ENCODE measurements at places on chromosomes 1 and 21.
A peak's percentile ranks its signal among the peaks of the same experiment; 100 is the strongest.

DNA sequence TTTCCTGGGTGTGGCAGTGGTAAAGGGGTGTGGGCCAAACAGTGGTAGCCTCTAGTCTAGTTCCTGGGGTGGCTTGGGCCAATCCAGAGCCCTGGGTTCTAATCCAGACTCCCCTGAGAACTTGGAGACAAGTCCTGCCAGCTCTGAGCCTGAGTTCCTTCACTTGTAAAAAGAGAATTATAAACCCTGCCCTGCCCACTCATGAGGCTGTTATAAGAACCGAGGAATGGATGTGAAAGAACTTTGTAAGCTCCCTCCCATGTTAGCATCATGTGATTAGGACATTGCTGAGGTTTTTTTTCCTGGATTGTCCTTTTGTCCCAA, 131.0 kb downstream of the RRAGC start:
- no peak for DNase-seq
- H3K36me3 ChIP-seq = no peaks in the 10 kb centered on the region
- H3K4me3 ChIP-seq = no peak overlapping the region
- H3K27ac ChIP-seq = no peak overlapping the region
- H3K27me3 ChIP-seq = no peaks in the 10 kb centered on the region

GRCh38 chr1:27445177-27445936, 44.6 kb downstream of the WASF2 start:
- no peak overlapping the region for H3K4me3 ChIP-seq
- no peaks in the 10 kb centered on the region for H3K36me3 ChIP-seq
- H3K27ac ChIP-seq = peak overlapping the region; percentile 61

GRCh38 chr1:174660476-174660875, 212.7 kb downstream of the GPR52 start:
- H3K36me3 ChIP-seq = no peaks in the 10 kb centered on the region
- H3K4me3 ChIP-seq = no peak overlapping the region
- H3K27me3 ChIP-seq = no peaks in the 10 kb centered on the region

DNA sequence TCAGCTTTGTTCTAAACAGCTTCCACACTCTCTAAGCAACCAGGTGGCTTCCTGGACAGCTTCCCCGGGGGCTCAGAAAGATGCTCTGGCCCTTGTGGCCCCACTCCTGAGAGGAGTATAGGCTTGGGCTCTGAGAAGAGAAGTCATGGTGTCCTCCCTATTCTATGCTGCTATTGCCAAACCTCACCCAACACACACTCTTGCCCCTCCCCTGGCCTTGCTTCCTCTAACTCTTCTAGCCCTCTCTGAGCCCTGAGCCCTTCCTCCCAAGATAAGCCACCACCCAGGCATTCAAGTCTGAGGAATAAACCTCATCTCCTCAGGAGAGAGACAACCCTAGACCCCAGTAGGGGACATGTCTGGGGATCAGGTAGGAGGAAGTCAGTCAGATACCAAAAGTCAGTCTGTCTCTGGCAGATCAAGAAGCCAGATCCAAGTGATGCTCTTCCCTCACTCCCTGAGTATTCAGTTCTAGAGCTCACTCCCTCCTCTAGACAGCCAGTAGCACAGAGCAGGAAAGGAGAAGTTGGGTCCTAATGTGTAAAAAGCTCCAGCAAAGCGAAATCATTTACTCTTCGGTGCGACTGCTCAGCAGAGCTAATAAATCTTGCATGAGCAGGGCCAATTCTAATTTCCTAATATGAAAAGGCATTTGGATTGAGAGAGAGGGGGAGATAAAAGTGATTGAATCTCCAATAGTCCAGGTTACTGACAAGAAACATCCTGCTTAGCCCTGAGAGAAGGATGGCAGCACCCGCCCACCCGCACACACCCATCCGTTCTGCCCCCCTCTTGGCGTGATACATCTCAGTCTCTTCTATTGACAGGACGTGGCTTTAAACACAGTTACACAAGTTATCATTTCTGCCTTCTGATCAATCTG, 50.5 kb downstream of the DMAP1 start:
- H3K36me3 ChIP-seq = no peaks in the 10 kb centered on the region
- no peak for DNase-seq
- H3K4me1 ChIP-seq = peaks cover 21% of the 10 kb centered on the region
- H3K27me3 ChIP-seq = no peaks in the 10 kb centered on the region
- no peak overlapping the region for H3K4me3 ChIP-seq

DNA sequence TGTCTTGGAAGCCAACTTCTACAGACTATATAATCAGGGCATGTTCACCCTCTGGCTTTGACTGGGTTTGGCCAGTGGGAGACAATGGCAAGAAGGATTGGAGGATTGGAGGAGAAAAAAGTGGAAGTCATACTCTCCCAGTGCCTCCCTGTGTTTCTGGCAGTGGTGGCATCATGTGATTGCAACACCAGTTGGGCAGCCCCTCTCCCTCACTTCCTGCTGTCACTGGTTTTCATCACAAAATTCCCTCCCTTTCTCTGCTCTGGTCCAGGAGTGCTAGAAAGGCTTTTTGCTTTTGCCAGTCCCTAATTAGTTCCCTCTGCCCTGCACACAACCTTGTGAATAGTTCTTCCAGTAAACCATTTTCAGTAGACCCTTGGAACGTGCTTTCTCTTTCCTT, 3.7 kb upstream of the QSOX1 start:
- no peak overlapping the region for H3K27ac ChIP-seq
- no peaks in the 10 kb centered on the region for H3K36me3 ChIP-seq
- DNase-seq = no peak
- no peak overlapping the region for H3K4me3 ChIP-seq
- peaks cover 7% of the 10 kb centered on the region for H3K4me1 ChIP-seq

DNA sequence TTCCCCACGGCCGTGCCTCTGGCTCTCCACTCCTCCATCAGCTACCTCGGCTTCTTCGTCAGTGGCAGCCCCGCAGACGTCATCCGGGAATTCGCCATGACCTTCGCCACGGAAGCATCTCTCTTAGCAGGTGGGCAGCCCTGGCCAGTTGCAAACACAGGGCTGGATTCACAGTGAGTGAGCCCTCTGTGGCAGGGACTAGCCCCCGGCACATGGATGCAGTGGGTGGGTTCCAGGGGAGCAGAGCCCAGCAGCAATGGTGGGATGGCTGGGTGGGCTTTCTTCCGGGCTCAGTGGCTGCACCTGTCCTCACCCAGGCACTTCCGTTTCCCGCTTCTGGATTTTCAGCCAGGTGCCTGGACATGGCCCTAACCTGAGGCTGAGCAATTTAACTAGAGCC, 9.4 kb downstream of the UBASH3A start:
- no peak overlapping the region for H3K4me3 ChIP-seq
- no peaks in the 10 kb centered on the region for H3K36me3 ChIP-seq
- no peak overlapping the region for H3K27ac ChIP-seq

DNA sequence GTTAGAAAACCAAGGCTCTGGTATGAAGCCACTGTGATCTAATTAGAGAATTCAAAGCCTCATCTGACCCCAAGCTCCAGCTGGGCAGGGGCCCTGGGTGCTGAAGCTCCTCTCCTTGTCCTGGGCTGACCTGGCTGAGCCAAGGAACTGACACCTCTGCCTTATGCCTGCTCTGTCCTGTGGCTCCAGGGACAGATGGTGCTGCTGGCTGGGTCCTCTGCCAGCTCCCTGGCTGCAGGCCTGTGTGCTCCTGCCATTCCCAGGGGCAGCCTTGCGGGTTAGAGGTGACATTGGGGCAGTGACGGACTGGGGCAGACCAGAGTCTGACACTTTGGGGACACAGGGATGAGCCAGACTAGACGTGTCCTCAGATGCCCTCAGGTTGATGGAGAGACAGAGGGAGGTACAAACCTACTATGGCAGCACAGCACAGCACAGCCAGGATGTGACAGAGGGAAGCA, 11.8 kb downstream of the ACOT11 start:
- DNase-seq = no peak
- no peak overlapping the region for H3K4me3 ChIP-seq
- H3K36me3 ChIP-seq = no peaks in the 10 kb centered on the region
- H3K27me3 ChIP-seq = no peaks in the 10 kb centered on the region

- no peak overlapping the region for H3K4me3 ChIP-seq
- H3K27me3 ChIP-seq = no peaks in the 10 kb centered on the region
- no peak overlapping the region for H3K27ac ChIP-seq
- H3K4me1 ChIP-seq = no peaks in the 10 kb centered on the region
- no peak for DNase-seq
These were observed 753.8 kb upstream of the B3GALT2 start for GRCh38 chr1:193940176-193940575.

GRCh38 chr1:107010582-107010981, 45.9 kb upstream of the PRMT6 start:
- no peaks in the 10 kb centered on the region for H3K4me1 ChIP-seq
- no peak for DNase-seq
- no peaks in the 10 kb centered on the region for H3K27me3 ChIP-seq
- H3K27ac ChIP-seq = no peak overlapping the region
- H3K4me3 ChIP-seq = no peak overlapping the region

- H3K4me3 ChIP-seq = no peak overlapping the region
- no peaks in the 10 kb centered on the region for H3K4me1 ChIP-seq
- no peaks in the 10 kb centered on the region for H3K36me3 ChIP-seq
- no peaks in the 10 kb centered on the region for H3K27me3 ChIP-seq
These were observed 135.4 kb upstream of the BACE2 start for GRCh38 chr21:41032541-41032940.
